ENCODE measurements at places on chromosomes 4 and X. TPM values are rescaled to one million over a fixed set of nuclear protein-coding genes. Genes with fewer than 3 reads are reported as not detected.
A peak's percentile ranks its signal among the peaks of the same experiment; 100 is the strongest.

The WAS gene
- 2.3 TPM for total RNA-seq

The LGI2 gene
- 3.0 TPM for total RNA-seq

The CLNK gene
- not detected for total RNA-seq

DNA sequence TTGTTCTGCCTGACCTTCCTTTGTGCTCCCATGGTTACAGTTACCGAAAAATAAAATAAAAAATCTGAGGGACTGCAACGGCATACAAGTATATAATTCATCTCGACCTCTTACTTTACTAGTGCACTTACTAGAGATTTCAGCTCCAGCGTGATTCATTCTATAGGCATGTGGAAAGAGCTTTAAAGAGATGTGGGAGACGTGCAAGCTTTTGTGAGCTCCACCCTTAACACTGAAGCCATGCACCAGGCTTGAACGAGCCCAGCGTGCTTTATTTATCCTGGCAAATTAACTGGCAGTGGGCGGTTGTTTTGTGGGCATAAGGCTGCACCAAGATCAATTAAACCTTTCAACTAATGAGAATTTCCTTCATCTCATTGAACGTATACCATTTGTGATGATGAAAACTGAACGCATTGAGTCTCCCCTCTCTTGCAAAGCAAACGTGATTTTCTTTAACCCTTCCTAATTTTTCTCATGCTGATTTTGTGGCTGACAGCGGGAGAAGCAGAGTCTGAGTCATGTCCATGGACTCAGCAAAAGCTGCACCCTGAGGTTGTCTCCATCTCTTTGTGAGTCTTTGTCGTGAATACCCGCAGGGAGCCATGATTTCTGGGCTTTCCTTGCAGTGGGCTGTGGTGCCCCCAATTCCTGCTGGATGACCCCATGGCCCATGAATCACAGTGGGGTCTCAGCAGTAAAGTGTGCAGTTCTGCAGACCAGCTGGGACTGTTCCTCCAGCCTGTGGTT, 60.1 kb downstream of the MXRA5 start:
- no peak overlapping the region for H3K27ac ChIP-seq
- DNase-seq = no peak
- H3K27me3 ChIP-seq = no peaks in the 10 kb centered on the region
- H3K4me3 ChIP-seq = no peak overlapping the region

DNA sequence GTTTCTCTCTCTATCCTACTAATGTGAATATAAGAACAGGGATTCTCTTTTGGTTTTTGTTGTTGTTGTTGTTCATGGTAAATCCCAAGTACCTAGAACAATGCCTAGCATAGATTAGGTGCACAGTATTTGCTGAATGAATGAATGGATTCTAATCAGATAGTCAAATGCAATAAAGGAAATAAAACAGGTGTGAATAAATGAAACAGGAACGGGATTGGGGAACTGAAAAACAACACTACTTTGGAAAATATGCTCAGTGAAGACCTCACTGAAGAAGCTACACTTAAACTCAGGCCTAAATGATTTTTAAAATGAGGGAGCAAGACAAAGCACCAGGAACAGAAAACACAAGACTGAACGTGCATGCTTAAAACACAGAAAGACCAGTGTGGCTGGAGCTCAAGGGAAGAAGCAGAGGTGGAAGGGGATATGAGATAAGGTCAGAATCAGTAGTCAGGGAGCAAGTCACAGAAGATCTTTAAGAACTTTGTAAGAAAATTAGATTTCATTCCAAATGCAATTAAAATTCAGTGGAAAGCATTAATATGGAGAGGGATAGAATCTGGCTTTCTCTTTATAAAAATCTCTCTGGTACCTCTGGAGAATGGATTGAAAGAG, 144.7 kb downstream of the ZAR1 start:
- no peak overlapping the region for H3K4me3 ChIP-seq
- no peaks in the 10 kb centered on the region for H3K36me3 ChIP-seq
- H3K27me3 ChIP-seq = no peaks in the 10 kb centered on the region
- H3K27ac ChIP-seq = peak overlapping the region; percentile 51
- DNase-seq = no peak

GRCh38 chr4:26992657-26993361, 132.2 kb downstream of the STIM2 start:
- peak overlapping the region; percentile 57 for H3K27ac ChIP-seq
- H3K4me3 ChIP-seq = no peak overlapping the region
- peaks cover 31% of the 10 kb centered on the region for H3K4me1 ChIP-seq
- no peaks in the 10 kb centered on the region for H3K27me3 ChIP-seq
- DNase-seq = no peak
